ENCODE measurements at places on chromosomes 5 and 9. TPM values are rescaled to one million over a fixed set of nuclear protein-coding genes. Genes with fewer than 3 reads are reported as not detected.

- no peaks in the 10 kb centered on the region for H3K4me1 ChIP-seq
- H3K27ac ChIP-seq = no peak overlapping the region
Observed at GRCh38 chr9:115635680-115636383, 517.8 kb upstream of the PAPPA start.

- DNase-seq = no peak
- H3K4me3 ChIP-seq = no peak overlapping the region
- no peak overlapping the region for H3K27ac ChIP-seq
Observed at GRCh38 chr5:137240285-137240684, 258.8 kb downstream of the SPOCK1 start.

The MAMDC2 gene
- total RNA-seq = 7.1 TPM

The SSBP2 gene
- 57.1 TPM for total RNA-seq

The SV2C gene
- 0.13 TPM for total RNA-seq

- no peaks in the 10 kb centered on the region for H3K4me1 ChIP-seq
- DNase-seq = peak; percentile 3
- H3K4me3 ChIP-seq = no peak overlapping the region
Observed at GRCh38 chr5:85263125-85263524, 878.4 kb upstream of the EDIL3 start.

The PRSS3 gene
- total RNA-seq = 0.79 TPM

GRCh38 chr5:6086871-6087270 lies 291.5 kb downstream of the MED10 start:
- H3K4me3 ChIP-seq = no peak overlapping the region
- DNase-seq = no peak
- H3K27me3 ChIP-seq = no peaks in the 10 kb centered on the region
- no peaks in the 10 kb centered on the region for H3K36me3 ChIP-seq

The PRUNE2 gene
- 65.1 TPM for total RNA-seq

DNA sequence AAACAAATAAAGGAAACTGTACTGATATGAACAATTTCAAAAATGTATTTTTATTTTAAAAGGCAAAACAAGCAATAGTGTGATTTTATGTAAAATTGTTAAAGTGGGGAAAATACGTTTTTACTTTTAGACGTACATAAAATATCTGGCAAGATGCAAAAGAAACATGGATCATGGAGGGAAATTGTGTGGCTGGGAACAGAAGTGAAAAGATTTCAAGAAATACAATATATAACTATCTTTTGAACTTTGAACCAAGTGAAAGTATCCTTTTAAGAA lies 1.5 kb upstream of the ZNF367 start:
- H3K4me1 ChIP-seq = peaks cover 17% of the 10 kb centered on the region
- no peaks in the 10 kb centered on the region for H3K36me3 ChIP-seq
- no peak for DNase-seq

GRCh38 chr5:126053630-126054029 lies 369.6 kb upstream of the GRAMD2B start:
- DNase-seq = no peak
- no peaks in the 10 kb centered on the region for H3K27me3 ChIP-seq
- peaks cover 12% of the 10 kb centered on the region for H3K4me1 ChIP-seq

GRCh38 chr5:108681079-108681921 lies 66.4 kb upstream of the FER start:
- H3K4me1 ChIP-seq = no peaks in the 10 kb centered on the region
- H3K27me3 ChIP-seq = no peaks in the 10 kb centered on the region
- H3K27ac ChIP-seq = no peak overlapping the region
- H3K36me3 ChIP-seq = no peaks in the 10 kb centered on the region
- DNase-seq = no peak

DNA sequence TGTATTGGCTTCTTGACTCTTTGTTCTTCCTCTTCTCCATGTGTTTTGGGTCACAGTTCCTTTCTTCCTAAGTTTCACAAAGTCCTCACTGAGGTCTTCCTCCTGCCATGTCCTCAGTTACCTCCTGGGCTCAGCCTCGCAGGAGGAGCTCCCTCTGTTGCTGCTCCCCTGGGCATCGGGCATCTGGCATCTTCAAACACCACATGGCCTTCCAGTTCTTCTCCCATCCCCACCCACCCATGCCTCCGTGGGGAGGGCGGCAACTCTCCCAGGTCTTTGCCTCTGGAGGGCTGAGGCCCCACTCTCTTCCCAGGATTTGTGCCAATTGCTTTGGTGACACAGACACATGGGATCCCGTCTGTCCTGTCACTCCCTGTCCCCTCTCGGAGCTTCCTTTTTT lies 22.8 kb downstream of the MRPL36 start:
- H3K36me3 ChIP-seq = no peaks in the 10 kb centered on the region
- no peak for DNase-seq
- H3K4me1 ChIP-seq = no peaks in the 10 kb centered on the region
- no peak overlapping the region for H3K4me3 ChIP-seq
- H3K27me3 ChIP-seq = no peaks in the 10 kb centered on the region

The ENTREP1 gene
- total RNA-seq = 8.6 TPM

GRCh38 chr5:68191083-68191791 lies 24.3 kb upstream of the PIK3R1 start:
- no peak overlapping the region for H3K27ac ChIP-seq
- H3K4me3 ChIP-seq = no peak overlapping the region
- H3K4me1 ChIP-seq = no peaks in the 10 kb centered on the region
- no peak for DNase-seq
- no peaks in the 10 kb centered on the region for H3K27me3 ChIP-seq
- H3K36me3 ChIP-seq = no peaks in the 10 kb centered on the region

GRCh38 chr5:132776131-132776937 lies 705 bp downstream of the SEPTIN8 start:
- no peaks in the 10 kb centered on the region for H3K27me3 ChIP-seq
- H3K4me1 ChIP-seq = peaks cover 22% of the 10 kb centered on the region
- peak; percentile 81 for DNase-seq
- peak overlapping the region; percentile 62 for H3K27ac ChIP-seq
- H3K4me3 ChIP-seq = peak overlapping the region; percentile 68
- H3K36me3 ChIP-seq = no peaks in the 10 kb centered on the region

- DNase-seq = no peak
- H3K4me1 ChIP-seq = no peaks in the 10 kb centered on the region
- no peak overlapping the region for H3K27ac ChIP-seq
- no peak overlapping the region for H3K4me3 ChIP-seq
- no peaks in the 10 kb centered on the region for H3K27me3 ChIP-seq
- H3K36me3 ChIP-seq = no peaks in the 10 kb centered on the region
Observed at GRCh38 chr5:33257807-33258429, 182.8 kb upstream of the TARS1 start.

The GPR150 gene
- total RNA-seq = 0.16 TPM

- no peaks in the 10 kb centered on the region for H3K36me3 ChIP-seq
- H3K4me1 ChIP-seq = no peaks in the 10 kb centered on the region
- DNase-seq = no peak
- H3K4me3 ChIP-seq = no peak overlapping the region
- no peak overlapping the region for H3K27ac ChIP-seq
Observed at GRCh38 chr9:14415947-14416346, 102.0 kb upstream of the NFIB start.

The CNTFR gene
- total RNA-seq = 3.7 TPM

The PPP6C gene
- total RNA-seq = 43.9 TPM

The GABRA6 gene
- not detected for total RNA-seq

GRCh38 chr5:51416149-51416548 lies 32.9 kb downstream of the ISL1 start:
- no peaks in the 10 kb centered on the region for H3K27me3 ChIP-seq
- no peaks in the 10 kb centered on the region for H3K4me1 ChIP-seq
- H3K36me3 ChIP-seq = no peaks in the 10 kb centered on the region
- DNase-seq = no peak

DNA sequence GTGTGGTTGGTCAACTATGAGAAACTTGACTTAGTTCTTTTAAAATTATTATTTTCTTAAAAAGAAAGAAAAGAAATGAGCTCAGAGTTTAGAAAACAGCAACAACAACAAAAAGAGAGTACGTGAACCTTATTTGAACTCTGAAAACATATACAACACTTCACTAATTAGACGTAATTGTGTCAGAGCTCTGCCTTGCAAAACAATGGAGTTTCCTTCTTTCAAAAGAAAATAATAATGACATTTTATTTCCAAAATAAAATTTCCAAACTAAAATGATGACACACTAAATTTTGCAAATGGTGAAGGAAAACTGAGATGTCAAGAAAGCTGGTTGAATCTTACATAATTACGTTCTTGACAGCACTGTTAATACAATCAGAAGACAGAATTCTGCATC lies 15.4 kb downstream of the ROR2 start:
- H3K27ac ChIP-seq = no peak overlapping the region
- DNase-seq = no peak
- H3K4me1 ChIP-seq = no peaks in the 10 kb centered on the region
- no peaks in the 10 kb centered on the region for H3K27me3 ChIP-seq
- H3K4me3 ChIP-seq = no peak overlapping the region

DNA sequence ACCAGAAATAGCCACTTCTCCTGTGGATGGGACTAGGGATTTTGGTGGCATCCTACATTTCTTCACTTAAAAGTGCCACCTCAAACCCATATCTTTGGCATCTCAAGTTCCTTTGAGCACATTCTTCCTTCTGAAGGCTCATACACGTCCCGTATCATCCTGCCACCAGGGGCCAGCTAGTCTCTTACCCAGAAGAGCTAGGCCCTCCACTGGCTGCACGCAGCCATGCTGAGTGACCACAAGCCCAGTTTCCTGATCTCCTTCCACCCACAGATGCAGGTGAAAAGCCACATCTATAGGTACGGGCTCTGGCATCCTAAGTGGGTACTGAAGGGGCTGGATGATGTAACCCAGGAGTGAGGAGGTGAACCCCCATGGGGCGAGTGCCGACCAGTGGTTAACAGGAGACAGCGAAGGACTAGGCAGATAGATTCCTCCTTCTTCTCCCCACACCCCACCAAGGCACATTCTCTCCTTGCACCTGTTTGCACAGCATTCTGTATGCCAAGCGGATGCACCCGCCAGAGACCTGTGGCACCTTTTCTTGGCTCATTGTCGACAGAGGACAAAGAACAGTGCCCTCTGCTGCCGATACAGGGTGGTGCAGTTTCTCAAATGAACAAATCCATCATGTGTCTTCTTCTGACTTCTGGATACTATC lies 14.4 kb upstream of the SCGB3A1 start:
- peak; percentile 64 for DNase-seq
- H3K4me3 ChIP-seq = no peak overlapping the region
- H3K4me1 ChIP-seq = no peaks in the 10 kb centered on the region
- H3K27ac ChIP-seq = no peak overlapping the region
- no peaks in the 10 kb centered on the region for H3K27me3 ChIP-seq

DNA sequence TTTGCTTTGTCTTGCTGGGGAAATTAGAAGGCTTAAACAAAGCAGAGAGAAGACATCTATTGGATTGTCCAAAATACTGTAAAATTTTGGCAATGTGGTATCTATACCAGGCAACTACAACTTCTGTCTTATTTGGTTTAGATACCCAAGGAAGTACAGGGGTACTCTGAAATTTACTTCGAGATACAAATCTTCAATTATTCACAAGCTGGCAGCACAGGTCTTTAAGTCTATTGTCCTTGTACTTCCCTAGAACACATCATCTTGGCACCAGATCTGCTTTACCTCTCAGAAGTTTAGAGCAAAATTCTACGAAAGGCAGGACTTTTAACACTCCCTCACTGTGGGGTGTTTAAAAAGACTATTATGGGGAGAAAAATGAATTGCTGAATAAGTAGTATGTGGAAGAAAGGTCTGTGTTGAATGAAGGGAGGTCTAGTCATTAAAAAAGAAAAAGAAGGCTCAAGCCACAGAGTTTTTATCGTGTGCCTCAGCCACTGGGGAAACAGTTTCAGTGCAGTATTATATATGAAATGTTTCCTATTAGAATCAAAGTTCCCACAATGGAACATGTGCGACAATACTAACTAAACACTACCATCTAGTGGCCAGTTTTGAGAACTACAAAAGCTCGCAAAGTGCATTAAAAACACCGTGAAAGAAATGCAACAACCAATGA lies 93.7 kb downstream of the PDE4D start:
- DNase-seq = no peak
- peak overlapping the region; percentile 41 for H3K4me3 ChIP-seq
- no peaks in the 10 kb centered on the region for H3K27me3 ChIP-seq

- no peaks in the 10 kb centered on the region for H3K4me1 ChIP-seq
- DNase-seq = no peak
- H3K27me3 ChIP-seq = no peaks in the 10 kb centered on the region
- no peaks in the 10 kb centered on the region for H3K36me3 ChIP-seq
Observed at GRCh38 chr9:127876764-127877562, 512 bp downstream of the AK1 start.

DNA sequence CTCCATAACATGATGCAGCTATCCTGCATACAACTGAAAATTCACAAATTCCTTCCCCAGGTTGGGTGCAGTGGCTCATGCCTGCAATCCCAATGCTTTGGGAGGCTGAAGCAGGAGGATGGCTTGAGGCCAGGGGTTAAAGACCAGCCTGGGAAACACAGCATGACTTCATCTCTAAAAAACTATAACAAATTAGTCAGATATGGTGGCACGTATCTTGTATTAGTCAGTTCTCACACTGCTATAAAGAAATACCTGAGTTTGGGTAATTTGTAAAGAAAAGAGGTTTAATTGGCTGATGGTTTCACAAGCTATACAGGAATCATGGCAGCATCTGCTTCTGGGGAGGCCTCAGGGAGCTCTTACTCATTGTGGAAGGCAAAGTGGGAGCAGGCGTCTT lies 56.4 kb upstream of the DAPK1 start:
- H3K27ac ChIP-seq = no peak overlapping the region
- DNase-seq = no peak
- no peaks in the 10 kb centered on the region for H3K4me1 ChIP-seq
- no peaks in the 10 kb centered on the region for H3K27me3 ChIP-seq

The DAP gene
- 133 TPM for total RNA-seq

GRCh38 chr5:162248107-162248713 lies 180.6 kb downstream of the GABRG2 start:
- no peaks in the 10 kb centered on the region for H3K27me3 ChIP-seq
- no peak overlapping the region for H3K27ac ChIP-seq
- no peak overlapping the region for H3K4me3 ChIP-seq
- no peak for DNase-seq
- no peaks in the 10 kb centered on the region for H3K36me3 ChIP-seq
- no peaks in the 10 kb centered on the region for H3K4me1 ChIP-seq

GRCh38 chr9:8817335-8817734 lies 1017.8 kb upstream of the DMAC1 start:
- peaks cover 5% of the 10 kb centered on the region for H3K4me1 ChIP-seq
- H3K4me3 ChIP-seq = no peak overlapping the region
- no peaks in the 10 kb centered on the region for H3K27me3 ChIP-seq
- no peak overlapping the region for H3K27ac ChIP-seq

DNA sequence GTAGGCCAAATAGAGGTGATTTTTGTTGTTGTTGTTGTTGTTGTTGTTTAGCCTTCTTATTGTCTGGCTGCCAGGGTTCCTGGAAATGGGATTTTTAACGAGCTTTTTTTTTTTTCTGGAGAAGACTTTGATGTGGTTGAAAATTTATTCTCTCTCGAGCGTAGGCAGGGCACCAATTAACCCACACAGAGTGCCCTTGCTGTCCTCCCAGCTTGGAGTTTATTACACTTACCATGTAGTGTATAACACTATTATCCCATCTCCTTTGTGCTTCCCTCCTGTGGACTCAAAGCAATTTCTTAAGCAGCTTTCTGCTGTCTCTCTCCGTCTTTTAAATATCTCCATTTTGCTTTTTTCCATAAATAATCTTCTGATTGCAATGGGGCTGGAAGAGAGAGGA lies 57.4 kb downstream of the OR2K2 start:
- H3K27me3 ChIP-seq = no peaks in the 10 kb centered on the region
- no peak for DNase-seq
- H3K4me3 ChIP-seq = no peak overlapping the region
- no peaks in the 10 kb centered on the region for H3K36me3 ChIP-seq

GRCh38 chr5:166909040-166909439 lies 1382.4 kb upstream of the WWC1 start:
- no peak overlapping the region for H3K4me3 ChIP-seq
- no peaks in the 10 kb centered on the region for H3K36me3 ChIP-seq

Measured in kidney (tissue), 22 donors.